NCI-H2227 treated with DMSO at 0.1 percent for 48 hours (cell line): ENCODE measurements at places on chromosomes 2 and 18.

GRCh38 chr18:4454537-4455112 lies 482 bp downstream of the DLGAP1 start:
- DNase-seq = no peak

DNA sequence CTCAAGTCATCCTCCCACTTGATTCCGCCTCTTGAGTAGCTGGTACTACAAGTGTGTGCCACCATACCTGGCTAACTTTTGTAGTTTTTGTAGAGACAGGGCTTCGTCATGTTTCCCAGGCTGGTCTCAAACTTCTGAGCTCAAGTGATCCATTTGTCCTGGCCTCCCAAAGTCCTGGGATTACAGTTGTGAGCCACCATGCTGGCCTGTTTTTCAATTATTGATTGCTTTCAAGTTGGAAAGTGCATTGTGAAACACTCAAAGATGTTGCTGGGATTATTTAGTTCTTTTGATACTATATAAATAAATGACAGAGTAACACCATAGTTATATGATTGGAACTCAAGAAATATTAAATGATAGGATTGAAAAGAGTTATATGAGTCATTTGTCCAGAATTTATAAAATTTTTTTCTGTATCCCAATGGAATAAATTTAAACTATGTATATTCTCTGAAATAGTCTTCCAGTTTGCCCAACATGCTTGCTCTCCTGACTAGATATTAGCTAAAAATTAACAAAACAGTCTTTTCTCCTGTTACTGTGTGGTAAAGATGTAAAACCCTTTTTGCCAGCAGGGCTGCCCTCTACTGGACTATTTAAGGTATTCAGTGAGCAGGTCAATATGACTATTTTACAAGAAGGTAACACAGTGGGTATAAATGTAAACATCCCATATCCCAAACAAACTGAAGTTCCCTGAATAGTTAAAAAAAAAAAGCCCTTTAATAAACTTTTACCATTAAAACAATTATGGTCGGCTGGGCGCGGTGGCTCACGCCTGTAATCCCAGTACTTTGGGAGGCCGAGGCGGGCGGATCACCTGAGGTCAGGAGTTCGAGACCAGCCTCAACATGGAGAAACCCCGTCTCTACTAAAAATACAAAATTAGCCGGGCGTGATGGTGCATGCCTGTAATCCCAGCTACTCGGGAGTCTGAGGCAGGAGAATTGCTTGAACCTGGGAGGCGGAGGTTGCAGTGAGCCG lies 42.7 kb downstream of the ACSL3 start:
- peak; percentile 45 for DNase-seq

GRCh38 chr2:156319811-156320485 lies 12.6 kb downstream of the NR4A2 start:
- DNase-seq = no peak

- no peak for DNase-seq
Observed at GRCh38 chr2:235002198-235003095, 50.6 kb downstream of the SH3BP4 start.

GRCh38 chr2:227374158-227374557 lies 4.9 kb downstream of the TM4SF20 start:
- no peak for DNase-seq

- DNase-seq = no peak
Observed at GRCh38 chr2:197460649-197461048, 7.3 kb downstream of the COQ10B start.

DNA sequence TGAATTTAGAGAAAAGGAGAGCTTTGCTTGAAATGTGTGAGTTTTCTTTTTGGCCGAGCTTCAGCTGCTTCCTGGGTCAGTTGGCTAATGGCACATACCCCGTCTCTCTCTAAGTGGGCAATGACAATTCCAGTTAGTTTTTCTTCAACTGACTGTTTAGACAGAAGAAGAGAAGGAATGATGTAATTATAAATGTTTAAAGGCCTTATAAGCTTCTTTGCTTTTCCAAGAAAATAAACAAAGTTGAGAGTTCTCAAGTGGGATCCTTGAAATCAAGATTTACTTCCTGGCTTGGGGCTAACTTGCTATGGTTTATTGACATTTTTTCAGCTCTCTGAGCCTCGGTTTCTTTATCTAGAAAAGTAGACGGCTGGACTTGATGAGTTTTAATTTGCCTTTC lies 794.9 kb upstream of the ACVR2A start:
- no peak for DNase-seq

DNA sequence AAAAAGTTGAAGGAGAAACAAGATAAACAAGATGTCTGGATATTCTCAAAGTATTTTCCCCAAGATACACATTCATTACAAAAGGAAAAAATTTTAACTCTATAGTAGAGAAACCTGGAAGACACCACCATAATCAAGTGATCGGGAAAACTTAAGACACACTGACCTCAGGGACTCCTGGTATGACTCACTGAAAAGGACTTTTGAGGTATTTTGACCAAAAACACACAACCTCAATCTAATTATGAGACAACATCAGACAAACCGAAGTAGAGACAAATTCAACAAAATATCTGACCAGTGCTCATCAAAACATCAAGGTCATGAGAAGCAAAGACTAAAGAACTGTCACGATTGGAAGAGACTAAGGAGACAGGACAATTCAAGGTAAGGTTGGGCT lies 34.7 kb downstream of the LPIN2 start:
- no peak for DNase-seq

DNA sequence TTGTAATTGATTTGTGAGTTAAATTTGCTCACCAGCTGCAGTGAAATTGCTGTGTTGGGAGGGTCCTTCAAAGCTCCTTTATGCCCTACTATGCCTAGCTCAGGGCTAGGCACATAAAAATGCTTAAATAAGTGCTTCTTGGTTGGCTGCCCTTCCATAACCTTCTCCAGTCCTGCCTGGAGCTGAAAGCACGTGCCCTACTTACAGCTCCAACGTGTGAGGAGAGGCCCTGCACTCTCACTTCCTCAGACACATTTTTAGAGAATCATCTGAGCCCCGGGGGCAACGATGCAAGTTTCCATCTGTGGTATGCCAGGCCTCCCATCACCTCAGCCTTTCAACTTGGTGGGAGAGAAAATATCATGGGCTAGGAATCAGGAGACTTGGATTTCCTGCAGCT lies 202.7 kb downstream of the BCL11A start:
- no peak for DNase-seq
